ENCODE measurements at places on chromosomes 2 and 18.
A peak's percentile ranks its signal among the peaks of the same experiment; 100 is the strongest.

GRCh38 chr2:45637440-45637839 lies 14.0 kb upstream of the PRKCE start:
- no peak for DNase-seq

- DNase-seq: peak; percentile 14
Measured at GRCh38 chr2:145066856-145067548, 547.1 kb upstream of the ZEB2 start.

GRCh38 chr2:133377599-133377998 lies 190.7 kb downstream of the NCKAP5 start:
- no peak for DNase-seq

GRCh38 chr2:101012054-101012705 lies 10.1 kb downstream of the RPL31 start:
- no peak for DNase-seq

DNA sequence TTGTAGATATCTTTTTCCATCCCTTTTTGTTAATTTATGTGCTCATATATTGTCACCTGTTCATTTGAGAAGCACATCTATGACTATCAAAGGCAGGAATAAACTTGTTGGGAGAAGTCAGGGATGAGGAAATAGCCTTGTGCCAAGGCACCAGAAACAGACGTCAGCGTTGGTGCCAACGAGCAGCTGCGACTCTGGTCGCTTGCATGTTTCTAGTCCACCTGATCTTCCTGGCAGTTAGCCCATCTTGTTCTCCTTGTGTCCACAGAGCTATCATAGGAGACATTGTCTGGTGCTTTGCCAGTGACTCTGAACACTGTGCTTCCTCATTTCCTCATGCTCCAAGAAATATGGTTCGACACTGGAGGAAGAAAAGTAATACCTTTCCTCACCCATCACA lies 374.4 kb downstream of the PTPRM start:
- no peak for DNase-seq

- DNase-seq: no peak
Measured at GRCh38 chr2:160141912-160142311, 58.2 kb downstream of the ITGB6 start.

- DNase-seq: no peak
Measured at GRCh38 chr2:125516496-125517109, 1139.4 kb upstream of the GYPC start.
